ENCODE measurements at places on chromosomes 11 and 22.

GRCh38 chr22:30430933-30431332 lies 5.4 kb downstream of the MTFP1 start:
- DNase-seq, result no peak

DNA sequence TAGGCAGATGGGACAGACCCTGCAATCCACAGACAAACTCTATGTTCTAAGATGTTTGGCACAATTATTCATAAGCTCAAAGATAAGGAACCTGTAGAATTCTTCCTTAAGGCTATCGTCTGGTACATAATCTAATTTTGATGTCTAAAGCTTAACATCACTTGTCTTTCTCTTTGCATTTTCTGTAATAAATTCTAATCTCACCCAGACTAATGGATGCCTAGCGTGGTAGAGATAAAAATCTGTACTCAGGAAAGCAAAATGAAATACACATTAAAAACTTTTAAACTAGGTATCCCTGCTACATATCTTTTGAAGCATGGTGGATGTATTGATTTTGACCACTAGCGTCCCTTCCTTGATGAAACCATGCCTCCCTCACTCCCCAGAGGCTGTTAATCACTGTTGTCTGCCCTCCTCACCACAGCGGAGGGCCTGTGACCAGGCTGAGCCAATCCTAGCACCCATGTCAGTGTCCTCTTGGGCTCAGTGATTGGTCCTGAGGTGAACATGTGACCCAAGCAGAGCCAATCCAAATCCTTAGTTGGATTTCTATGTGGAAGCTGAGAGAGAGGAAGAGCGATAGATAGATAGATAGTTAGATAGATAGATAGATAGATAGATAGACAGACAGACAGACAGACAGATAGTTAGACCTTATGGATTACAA lies 82.2 kb upstream of the GRK3 start:
- DNase-seq, result no peak

GRCh38 chr11:2770096-2770751 lies 70.4 kb upstream of the KCNQ1OT1 start:
- DNase-seq, result no peak

DNA sequence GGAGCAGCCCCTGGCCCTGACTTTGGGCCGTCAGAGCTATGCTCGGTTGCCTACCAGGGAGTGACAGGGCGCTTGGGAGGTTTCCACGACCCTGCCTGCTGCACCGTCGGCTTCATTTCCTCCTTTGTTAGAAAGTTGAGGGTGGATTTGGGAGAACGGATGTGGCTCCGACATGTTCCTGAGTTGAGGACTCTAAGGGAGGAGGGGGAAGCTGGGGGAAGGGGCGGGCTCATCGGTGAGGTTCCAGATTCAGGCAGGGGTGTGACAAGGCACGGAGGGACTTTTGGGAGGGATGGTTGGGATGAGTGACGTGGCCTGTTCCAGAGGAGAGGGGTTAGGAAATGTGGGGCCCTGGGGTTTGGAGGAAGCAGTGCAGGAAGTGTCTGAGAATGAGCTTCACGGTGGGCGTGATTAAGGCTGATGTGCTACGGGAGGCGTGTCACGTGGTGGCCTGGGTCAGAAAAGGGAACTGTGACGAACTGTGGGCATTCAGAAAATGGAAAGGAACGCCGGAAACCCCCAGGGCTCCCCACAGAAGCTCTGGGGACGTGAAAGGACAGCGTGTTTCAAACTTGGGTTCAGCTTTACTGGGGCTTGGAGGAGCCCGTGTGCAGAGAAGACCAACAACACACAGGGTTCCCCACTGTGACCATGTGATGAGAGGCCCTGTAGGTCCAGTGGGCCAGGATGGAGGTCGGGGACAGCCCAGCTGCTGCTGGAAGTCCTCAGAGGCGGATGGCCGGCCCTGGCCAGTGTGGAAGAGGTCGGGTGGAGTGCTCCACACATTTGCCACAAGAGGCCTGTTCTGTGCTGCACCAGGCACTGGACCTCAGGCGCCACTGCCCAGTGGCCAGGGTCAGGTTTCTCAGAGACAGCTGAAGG lies 2.8 kb downstream of the PARVB start:
- DNase-seq, result peak; percentile 51

GRCh38 chr22:37442135-37442534 lies 14.9 kb upstream of the ELFN2 start:
- no peak for DNase-seq

GRCh38 chr22:24285245-24285644 lies 14.6 kb downstream of the SPECC1L start:
- DNase-seq, result no peak

GRCh38 chr11:46352063-46352841 lies 5.0 kb downstream of the DGKZ start:
- DNase-seq, result peak; percentile 51

DNA sequence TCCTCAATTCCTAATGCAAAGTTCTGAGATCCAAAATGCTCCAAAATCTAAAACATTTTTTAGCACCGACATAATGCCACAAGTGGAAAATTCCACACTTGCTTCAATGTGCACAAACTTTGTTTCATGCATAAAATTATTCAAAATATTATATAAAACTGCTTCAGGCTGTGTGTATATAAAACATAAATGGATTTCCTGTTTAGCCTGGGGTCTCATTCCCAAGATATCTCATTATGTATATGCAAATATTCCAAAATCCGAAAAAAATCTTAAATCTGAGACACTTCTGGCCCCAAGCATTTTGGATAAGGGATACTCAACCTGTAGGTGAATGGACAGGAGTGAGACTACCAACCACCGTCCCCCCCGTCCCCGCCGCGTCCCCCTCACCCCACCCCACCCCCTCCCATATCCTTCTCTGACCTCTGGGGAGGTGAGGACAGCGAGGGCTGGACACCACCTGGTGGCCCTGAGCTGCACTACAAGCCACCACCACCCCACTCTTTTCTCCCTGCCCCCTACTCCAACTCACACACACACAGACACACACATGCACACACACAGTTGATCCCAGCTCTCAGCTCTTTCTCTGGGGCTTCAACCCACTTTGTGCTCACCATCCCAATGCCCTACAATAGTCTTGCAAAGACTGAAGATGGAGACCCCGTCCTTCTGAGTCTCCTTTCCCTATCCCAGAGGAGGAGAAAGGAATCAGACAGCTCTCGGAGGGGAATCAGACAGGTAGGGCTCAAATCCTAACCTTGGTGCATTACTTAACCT lies 101.0 kb downstream of the PDE2A start:
- DNase-seq, result no peak

GRCh38 chr11:86021377-86021776 lies 47.5 kb downstream of the PICALM start:
- DNase-seq, result no peak

DNA sequence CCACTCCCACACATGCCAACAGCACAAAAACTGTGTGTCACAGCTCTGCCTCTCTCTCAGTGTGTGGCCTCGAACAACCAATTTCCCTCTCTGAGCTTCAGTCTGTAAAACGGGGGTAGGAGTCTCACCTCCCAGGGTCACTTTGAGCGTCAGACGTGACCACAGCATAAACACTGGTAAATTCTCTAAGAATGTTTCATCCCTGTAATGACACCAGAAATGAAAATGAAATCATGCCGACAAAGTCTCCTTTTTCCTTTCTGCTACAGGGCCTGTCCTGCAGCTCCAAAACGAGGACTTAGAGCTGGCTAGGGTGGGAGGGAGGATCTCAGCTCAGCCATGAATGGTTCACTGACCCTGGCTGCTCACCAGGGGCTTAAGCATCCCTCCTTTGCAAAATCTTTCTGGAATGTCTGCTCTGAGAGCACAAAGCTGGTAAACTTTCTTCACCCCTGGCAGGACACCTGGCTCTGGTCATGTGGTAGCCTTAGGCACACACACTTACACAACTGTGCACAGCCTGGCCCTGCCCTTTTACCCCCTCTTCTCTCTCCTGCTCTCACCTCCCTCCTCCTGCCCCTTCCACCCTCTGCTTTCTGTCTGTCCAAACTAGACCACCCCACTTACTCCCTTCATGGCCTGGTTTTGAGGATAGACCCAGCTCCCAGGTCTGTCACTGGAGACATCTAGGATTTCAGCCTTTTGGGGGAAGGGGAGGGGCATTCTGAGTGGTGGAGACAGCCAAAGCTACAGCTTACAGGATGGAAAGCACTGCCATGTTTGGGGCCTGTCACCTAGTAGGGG lies 12.3 kb upstream of the TSKU start:
- DNase-seq, result no peak

DNA sequence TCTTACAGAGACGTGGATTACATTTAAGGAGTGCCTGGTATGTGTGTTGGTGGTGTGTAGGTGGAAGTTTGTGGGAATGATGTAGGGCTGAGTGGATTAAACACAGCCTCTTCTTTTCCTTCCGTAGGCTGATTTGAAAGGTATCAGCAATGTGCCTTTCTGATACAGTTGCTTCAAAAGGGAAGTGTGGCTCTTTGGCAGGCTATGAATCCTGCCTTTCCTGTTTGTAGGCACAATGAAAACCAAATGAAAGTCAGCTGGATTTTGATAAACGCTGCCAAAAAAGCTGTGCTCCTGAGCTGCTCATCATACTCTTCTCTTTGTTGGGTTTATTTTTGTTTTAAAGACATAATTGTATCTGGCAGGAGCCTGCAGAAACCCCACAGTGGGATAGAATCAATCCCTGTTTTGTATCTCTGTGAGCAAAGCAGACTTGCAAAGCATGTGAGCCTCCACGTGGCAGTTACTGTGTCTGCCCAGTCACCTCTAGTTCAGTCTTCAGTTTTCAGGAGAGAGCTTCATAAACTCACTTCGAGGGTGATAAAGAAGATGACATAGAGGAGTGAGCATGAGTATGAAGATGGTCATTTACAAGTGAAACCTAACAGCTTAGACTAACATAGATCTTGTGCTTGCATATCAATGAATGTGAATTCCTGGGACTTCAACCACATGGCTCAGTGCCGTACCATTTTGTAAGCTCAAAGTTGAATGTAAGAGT lies 655.7 kb upstream of the KIRREL3 start:
- DNase-seq, result no peak

DNA sequence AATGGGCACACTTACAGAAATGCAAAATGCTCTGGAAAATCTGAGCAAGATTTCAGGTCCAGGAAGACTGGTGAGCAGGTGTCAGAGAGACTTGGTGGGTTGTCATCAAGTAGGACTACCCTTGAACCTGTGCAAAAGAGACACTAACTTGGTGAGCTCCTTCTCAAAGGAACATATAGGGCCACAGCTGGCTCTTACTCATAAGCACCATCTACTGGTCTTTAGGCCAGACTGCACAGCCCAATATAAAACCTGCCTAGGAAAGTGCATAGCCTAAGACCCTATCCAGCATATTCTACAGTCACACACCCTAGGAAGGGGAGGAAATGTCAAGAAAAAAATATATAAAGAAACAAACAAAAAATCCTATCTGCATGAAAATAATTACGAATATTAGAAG lies 18.2 kb upstream of the OR10W1 start:
- no peak for DNase-seq

DNA sequence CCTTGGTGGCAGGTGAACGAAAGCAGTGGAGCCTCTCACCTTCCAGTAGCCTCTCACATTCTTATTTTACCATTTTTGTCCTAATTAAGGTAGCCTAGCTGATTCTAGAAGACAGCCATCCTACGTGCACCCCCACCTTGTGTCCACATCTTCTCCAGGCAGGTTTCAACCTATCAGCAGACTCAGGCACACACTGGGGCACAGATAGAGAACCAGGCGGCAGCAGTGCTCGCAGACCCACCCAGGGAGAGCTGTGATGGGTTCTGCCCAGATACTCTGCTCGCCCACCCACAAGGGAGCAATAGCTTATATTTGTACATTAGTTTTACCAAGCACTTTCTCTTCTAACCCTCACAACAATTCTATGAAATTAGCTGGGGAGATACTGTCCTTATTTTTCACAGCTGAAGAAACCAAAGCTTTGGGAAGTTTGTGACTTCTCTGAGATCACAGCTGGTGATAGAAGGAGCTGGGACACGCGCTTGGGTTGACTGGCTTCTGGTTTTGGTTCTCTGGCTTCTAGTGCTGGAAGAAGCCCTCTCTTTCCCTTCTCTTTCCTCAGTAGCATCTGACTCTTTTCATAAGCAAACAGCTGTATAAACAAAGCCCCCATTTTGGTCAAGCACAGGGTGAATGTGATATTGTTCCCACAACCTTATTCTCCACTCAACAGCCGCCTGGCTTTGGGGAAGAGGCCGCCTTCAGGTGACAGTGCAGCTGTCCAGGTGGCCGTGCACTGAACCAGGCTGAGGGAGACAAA lies 36.9 kb downstream of the PPP2R1B start:
- no peak for DNase-seq

GRCh38 chr11:83007909-83008580 lies 63.7 kb downstream of the RAB30 start:
- DNase-seq, result no peak

DNA sequence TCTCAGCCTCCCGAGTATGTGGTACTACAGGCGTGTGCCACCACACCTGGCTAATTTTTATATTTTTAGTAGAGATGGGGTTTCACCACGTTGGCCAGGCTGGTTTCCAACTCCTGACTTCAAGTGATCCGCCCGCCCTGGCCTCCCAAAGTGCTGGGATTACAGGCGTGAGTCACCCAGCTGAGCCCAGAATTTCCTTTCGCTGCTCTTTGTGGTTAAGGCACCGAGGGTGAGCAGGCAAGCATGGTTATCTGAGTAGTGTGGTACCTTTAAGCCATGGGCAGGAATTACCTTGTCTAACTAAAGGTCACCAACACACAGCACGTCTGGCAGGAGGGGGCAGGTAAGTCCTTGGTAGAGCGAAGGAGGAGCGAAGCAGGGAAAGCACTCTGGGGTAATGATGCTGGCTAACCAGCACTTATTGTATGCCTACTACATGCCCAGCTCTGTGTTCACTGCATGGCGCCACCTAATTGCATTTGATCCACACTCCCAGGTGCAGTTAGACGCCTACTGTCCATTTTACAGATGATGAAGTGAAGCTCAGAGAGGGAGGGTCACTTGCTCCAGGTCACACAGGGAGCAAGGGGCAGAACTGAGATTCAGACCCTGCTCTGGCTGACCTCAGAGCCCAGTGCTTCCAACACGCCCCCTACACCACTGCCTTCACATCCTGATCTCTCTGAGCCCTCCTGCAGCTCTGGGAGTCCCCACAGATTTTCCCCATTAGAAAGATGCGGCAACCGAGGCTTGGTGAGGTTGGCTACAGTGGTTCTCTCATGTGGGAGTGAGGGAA lies 45.7 kb downstream of the TRIOBP start:
- no peak for DNase-seq

DNA sequence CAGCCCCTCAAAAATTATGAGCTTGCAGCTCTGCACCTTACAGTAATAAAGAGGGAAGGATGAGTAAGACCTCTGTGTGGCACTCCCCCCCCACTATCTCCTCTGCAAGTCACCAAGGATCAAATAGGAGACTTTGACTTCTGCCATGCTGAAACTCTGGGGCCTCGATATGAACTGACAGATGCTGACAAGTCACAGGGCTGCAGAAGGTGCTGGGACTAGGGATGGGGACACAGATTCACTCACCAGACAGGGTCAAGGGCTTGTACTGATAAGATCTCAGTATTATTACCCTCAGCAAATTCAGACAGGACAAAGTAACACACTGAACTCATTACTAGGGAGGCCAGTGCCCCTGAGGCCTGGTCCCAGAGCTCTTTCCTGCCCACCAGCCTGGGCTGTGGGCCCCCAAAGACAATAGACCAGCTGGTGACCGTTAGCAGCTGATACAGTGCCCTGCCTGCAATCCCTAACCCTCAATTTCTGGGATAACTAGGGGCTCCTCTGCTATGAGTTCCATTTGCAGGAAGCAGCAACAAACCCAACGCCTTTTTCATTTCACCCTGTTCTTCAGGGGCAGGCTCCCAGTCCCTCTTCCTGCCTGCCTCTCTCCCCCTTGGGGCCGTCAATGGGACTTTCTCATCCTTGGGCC lies 20.1 kb downstream of the TMPRSS13 start:
- DNase-seq, result no peak

- no peak for DNase-seq
Measured at GRCh38 chr22:35918456-35918855, 110.2 kb downstream of the RBFOX2 start.

- DNase-seq, result no peak
Measured at GRCh38 chr11:57641011-57641807, 8.5 kb downstream of the YPEL4 start.

Data from stimulated activated CD8-positive, alpha-beta memory T cell treated with anti-CD3 and anti-CD28 coated beads, Interleukin-7, amount 100 ng/mL, for 1 hour (primary cell).